ENCODE measurements at places on chromosomes 2 and 18. TPM values are rescaled to one million over a fixed set of nuclear protein-coding genes. Genes with fewer than 3 reads are reported as not detected.

- no peak overlapping the region for H3K27ac ChIP-seq
- H3K4me1 ChIP-seq = no peaks in the 10 kb centered on the region
Observed at GRCh38 chr2:111685342-111685741, 198.7 kb downstream of the ANAPC1 start.

DNA sequence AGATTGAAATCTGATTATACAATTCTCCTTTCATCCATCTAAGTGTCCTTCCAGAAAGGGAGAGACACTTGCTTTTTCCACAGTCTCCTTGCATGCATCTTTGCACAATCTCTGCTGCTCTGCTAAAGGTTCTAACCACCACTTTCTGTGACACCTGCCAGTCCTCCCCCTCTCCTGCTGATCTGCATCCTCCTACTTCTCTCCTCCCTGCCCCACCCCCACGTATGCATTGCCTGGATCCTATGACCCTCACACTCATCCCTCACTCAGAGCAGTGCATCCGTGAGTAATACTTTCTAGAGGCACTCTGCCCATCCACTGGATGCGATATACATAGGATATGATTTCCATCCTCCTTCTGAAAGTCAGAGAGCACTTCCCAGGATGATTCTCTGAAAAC lies 27.7 kb upstream of the TRAPPC8 start:
- no peak overlapping the region for H3K4me3 ChIP-seq
- no peak overlapping the region for H3K27ac ChIP-seq
- H3K4me1 ChIP-seq = no peaks in the 10 kb centered on the region
- H3K36me3 ChIP-seq = no peaks in the 10 kb centered on the region
- no peaks in the 10 kb centered on the region for H3K27me3 ChIP-seq

GRCh38 chr2:238505119-238505891 lies 78.6 kb downstream of the ASB1 start:
- H3K27ac ChIP-seq = no peak overlapping the region
- DNase-seq = no peak
- no peaks in the 10 kb centered on the region for H3K27me3 ChIP-seq
- no peaks in the 10 kb centered on the region for H3K36me3 ChIP-seq
- no peaks in the 10 kb centered on the region for H3K4me1 ChIP-seq

DNA sequence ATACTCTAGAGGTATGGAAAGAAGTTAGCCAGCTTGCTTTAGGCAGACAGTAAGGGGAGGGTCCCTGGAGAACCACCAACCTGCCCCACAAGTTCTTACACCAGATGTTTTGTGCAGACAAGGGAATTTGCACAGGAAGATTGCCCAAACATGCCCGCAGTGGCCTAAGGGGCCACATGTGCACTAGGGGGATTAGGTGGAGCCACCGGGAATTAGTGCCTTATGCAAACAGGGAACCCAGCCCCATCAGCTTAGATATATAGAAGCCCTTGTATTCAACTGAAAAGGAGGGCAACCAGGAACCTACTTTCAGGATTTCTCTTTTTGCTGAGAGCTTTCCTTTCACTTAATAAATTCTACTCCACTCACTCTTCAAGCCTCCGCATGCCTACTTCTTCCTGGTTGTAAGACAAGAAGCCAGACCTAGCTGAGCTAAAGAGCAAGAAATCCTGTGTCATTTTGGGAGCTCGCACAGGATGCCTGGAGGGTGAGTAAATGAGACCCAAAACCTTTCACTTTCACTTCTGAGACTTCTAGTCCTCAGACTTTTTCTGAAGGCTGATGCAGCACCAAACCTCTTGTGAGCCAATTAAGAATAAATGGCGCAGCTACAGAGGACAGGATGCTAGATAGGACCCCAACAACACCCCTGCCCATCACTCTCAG lies 146.3 kb downstream of the GCA start:
- no peaks in the 10 kb centered on the region for H3K36me3 ChIP-seq
- no peaks in the 10 kb centered on the region for H3K4me1 ChIP-seq
- H3K4me3 ChIP-seq = no peak overlapping the region
- DNase-seq = no peak
- no peak overlapping the region for H3K27ac ChIP-seq
- H3K27me3 ChIP-seq = no peaks in the 10 kb centered on the region

DNA sequence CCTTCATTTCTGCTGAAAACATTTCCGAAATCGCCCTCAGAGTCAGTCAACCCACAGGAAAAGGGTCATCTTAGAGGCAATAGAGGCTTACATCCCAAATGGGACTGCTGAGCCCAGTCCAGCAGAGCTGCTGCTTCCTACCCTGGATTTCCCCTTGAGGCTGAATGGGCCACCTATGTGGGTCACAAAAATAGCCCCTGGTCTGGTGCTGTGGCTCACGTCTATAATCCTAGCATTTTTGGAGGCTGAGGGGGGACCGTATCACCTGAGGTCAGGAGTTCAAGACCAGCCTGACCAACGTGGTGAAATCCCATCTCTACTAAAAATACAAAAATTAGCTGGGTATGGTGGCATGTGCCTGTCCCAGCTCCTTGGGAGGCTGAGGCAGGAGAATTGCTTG lies 49.3 kb downstream of the ADNP2 start:
- H3K4me1 ChIP-seq = peaks cover 8% of the 10 kb centered on the region
- no peaks in the 10 kb centered on the region for H3K36me3 ChIP-seq
- no peaks in the 10 kb centered on the region for H3K27me3 ChIP-seq
- DNase-seq = no peak
- H3K27ac ChIP-seq = no peak overlapping the region
- no peak overlapping the region for H3K4me3 ChIP-seq

EFR3B gene
- 2.6 TPM for total RNA-seq

All from right atrium auricular region (tissue), 2 donors.